H4 (cell line): ENCODE measurements at places on chromosomes 7 and 10. TPM values are rescaled to one million over a fixed set of nuclear protein-coding genes. Genes with fewer than 3 reads are reported as not detected.
A peak's percentile ranks its signal among the peaks of the same experiment; 100 is the strongest.

DNA sequence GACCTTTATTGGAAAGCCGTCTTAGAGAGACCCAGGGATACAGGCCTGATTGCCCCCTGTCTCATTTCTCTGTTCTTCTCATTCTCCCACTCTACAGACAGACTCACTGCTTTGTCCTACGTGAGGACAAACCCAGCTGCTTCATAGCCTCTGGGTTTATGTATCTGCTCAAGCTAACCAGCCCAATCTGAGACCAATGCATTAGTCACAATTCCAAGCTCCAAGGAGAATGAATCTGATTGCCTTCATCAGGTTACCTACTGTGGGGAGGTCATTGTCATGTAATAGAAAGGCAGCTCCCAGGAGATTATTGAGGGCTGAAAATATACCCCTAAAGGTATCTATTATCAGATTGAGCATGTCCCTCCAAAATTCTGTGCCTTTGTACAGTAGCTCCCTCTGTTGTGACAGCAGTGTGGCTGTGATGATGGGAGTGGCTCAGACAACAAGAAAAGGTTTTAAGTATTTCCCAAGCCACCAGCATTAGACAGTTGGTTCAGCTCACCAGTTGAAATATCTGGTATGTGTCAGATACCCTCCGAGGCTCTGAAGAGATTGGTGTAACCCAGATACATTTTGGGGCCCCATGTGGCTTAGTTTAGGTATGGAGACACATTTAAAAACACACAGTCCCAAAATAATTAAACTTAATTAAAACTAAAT is 123.1 kb upstream of the EEPD1 start:
- DNase-seq: no peak

GRCh38 chr10:111996103-111996502 is 187.5 kb downstream of the GPAM start:
- DNase-seq: no peak

The SVOPL gene
- total RNA-seq: not detected in 2 replicates

- no peak for DNase-seq
Measured at GRCh38 chr10:121526801-121527221, 71.4 kb downstream of the FGFR2 start.

GRCh38 chr7:33248671-33249070 is 119.3 kb downstream of the BBS9 start:
- no peak for DNase-seq

DNA sequence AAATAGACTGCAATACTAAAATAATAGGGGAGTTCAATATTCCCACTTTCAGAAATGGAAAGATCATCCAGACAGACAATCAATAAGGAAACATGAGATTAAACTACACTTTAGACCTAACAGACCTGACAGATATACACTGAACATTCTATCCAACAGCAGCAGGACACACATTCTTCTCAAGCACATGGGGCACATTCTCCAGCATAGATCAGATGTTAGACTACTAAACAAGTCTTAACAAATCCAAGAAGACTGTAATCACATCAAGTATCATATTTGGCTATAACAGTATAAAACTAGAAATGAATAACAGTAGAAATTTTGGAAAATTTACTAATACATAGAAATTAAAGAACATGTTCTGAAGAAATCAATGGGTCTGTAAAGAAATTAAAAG is 458.9 kb upstream of the ANKRD30A start:
- DNase-seq: no peak

DNA sequence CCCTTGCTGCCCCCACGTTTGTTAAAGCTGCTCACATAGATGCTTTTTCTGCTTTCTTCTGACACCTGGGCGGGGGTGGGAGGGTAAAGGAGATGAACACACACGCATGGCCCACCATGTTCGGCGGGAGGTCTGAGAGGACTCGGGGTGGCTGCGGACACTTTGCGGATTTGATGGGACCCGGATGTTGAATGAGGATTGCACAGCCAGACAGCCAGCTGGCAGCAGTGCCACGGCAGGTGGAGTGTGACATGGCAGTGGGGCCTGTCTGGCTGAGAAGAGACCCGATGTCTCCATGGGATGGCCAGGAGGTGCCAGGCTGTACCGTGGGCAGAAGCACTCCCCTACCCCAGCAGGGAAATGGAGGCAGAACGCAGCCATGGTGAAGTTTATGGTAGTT is 31.2 kb downstream of the PPP2R2D start:
- DNase-seq: no peak

The OR13A1 gene
- total RNA-seq: not detected in 2 replicates

- no peak for DNase-seq
Measured at GRCh38 chr7:111561654-111561903, 713 bp downstream of the IMMP2L start.

DNA sequence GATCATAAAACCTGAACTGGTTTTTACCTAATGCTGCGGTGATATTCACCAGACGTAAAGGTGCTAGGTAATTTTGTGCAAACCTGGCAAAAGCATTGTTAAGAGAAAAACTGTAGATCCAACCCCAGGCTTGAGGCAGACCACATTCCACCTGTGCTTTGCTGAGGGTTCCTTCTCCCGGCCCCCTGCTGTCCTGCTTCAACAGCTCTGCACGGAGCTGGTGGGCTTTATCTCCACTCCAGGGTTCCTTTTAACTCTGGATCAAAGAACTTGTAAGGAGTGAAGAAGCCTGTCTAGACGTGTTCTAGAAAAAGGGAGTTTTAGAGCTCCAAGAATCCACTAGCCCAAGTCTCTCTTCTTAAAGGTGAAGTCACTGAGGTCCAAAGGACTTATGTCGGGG is 87.5 kb upstream of the NMT2 start:
- DNase-seq: no peak

- no peak for DNase-seq
Measured at GRCh38 chr7:116148108-116148507, 62.2 kb upstream of the TES start.

The ANXA8 gene
- 0.17 and 0.55 TPM in 2 replicates for total RNA-seq

GRCh38 chr7:131636092-131636491 is 79.7 kb upstream of the PODXL start:
- no peak for DNase-seq

DNA sequence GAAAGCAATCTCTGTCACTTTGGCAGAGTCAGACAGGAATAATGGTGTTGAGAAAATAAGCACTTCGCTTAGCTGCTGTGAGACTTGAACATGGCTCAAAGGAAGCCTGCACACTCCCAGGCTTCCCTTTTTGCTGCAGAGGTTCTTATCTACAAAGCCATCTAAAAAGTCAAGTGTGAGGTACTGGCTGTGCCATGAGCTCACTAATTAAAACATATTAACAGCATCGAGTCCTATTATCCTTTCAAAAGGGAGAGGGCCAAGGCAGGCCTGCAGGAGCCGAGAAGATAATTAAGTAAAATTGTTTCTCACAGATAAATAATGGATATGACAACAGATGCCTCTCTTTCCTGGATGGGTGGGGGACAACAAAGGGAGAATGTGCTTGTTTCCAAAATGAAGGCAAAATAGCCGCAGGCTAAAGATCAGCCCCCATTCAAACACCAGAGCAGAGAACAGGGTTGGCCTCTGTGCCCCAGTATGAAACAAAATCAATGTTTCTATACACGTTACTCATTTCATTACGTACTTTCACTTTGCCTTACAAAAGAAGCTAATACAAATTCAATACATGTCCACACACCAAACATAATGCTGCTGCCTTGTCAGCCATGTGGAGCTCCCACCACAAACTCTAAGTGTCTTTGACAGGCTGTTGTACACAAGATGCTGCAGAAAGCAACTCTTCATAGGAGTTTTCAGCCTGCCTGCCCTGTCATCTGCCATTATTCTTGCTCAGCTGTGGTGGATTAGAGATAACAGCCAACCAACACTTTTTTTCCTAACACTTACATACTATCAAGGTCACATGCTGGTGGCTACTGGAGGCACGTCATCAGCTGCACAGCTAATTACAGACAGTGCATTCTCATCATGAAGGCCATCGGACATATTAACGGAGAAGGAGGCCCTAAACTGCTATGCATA is 55.3 kb downstream of the ELAPOR2 start:
- no peak for DNase-seq

The WASHC2A gene
- total RNA-seq: 12.8 and 13.8 TPM in 2 replicates

The FBXO24 gene
- 0.15 TPM in 1 of 2 replicates, not detected in the other for total RNA-seq

The INA gene
- total RNA-seq: not detected in 2 replicates

DNA sequence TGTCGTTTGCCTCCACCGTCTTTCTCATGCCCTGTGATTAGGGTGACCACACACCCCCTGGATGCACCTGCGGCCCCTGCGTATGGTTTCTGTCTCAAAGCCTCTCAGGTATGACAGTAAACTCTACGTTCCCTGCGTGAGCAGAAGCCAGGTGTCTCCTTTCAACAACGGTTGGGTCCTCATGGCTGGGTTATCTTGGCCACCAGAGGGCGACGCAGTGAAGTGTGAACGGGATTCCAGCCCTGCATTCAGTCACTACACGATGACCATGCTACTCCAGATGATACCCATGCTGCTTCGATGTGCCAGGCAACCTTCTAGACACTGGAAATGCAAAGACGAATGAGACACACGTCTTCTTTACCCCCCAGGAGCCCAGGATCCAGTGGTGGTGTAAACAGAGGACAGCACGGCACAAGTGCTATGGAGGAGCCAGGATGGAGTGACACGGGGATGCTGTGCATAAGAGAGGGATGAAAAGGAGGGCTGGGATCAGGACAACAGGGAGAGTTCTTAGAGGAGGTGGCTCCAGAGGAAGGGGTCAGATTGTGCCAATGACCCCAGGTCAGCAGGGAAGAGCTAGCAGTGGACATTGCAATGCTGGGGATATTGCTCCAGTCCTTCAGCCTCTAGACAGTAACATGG is 228.1 kb upstream of the PFKP start:
- peak; percentile 11 for DNase-seq

DNA sequence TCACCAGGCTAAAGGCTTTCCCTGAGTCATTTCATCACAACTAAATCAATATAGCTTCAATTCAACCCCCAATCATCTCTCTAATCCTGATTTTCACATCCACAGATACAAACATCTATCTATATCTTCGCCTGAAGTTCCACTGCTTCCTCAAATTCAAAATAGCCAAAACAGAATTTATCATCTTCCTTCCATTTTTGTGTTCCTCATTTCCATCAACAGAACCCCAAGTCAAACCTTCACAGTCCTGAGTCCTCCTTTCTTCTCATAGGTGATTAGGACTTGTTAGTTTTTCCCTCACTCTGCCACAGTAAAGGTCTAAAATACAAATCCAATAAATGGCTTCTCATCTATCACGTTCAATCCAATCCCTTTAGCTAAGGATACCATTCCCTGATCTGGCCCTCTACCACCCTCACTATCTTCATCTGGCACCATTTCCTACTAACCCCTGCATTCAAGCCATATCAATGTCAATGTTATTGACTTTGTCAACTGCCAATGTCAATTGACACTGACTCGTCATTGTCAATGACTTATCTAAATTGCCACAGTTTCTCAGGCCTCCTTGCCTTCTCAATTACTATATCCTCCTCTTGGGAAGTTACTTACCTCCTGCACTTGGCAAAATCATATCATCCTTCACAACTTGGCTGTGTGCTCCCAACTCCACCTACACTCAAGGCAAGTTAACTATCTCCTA is 2.6 kb downstream of the HYCC1 start:
- no peak for DNase-seq

DNA sequence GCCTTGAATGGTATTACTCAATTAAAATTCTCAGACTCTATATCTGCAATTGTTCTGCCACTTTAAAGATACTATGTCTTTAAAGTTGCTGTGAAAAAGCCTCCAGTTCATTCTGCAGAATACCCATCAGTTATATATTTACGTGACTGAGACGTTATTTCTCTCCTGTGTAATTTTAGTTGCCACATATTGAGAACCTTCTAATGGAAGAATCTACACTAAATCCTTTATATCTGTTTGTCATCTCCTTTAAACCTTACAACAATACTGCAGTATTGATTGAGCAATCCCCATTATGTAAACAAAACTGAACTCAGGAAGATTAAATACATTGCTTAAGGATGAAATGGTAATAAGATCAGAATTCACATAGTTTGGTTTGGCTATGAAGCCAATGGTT is 30.0 kb downstream of the GPR141 start:
- no peak for DNase-seq

The C10orf143 gene
- 1.3 and 2.2 TPM in 2 replicates for total RNA-seq

The CPVL gene
- 106 and 113 TPM in 2 replicates for total RNA-seq

The LRRC4 gene
- not detected in 2 replicates for total RNA-seq

- no peak for DNase-seq
Measured at GRCh38 chr7:2029211-2029905, 203.4 kb downstream of the MAD1L1 start.

The GPR85 gene
- total RNA-seq: 2.4 and 2.7 TPM in 2 replicates

The ZNF425 gene
- 0.88 and 1.7 TPM in 2 replicates for total RNA-seq

- no peak for DNase-seq
Measured at GRCh38 chr7:42432644-42433043, 195.6 kb upstream of the GLI3 start.

DNA sequence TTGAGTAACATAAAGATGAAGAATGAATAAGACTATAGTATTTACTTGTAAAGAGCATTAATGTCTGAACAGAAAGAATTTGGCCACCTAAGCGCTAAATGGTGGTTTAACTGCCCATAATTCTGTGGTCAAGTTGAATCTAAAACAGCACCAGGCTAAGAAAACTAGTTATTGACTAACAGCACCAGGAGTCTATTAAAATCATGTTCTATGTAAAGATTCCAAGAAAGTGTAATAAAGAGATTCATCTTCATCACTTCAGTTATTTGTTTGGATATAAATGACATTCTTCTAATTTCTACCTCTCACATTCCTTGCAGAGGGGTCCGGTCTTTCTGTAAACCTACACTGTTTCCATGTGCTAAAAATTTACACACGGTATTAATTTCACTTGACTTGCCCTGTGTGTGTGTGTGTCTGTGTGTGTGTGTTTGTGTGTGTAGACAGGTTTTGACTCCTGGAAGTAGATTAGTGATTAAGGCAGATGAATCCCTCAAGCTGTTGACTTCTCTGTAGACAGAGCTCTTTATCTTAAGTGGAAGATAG is 84.4 kb downstream of the KLF6 start:
- no peak for DNase-seq

DNA sequence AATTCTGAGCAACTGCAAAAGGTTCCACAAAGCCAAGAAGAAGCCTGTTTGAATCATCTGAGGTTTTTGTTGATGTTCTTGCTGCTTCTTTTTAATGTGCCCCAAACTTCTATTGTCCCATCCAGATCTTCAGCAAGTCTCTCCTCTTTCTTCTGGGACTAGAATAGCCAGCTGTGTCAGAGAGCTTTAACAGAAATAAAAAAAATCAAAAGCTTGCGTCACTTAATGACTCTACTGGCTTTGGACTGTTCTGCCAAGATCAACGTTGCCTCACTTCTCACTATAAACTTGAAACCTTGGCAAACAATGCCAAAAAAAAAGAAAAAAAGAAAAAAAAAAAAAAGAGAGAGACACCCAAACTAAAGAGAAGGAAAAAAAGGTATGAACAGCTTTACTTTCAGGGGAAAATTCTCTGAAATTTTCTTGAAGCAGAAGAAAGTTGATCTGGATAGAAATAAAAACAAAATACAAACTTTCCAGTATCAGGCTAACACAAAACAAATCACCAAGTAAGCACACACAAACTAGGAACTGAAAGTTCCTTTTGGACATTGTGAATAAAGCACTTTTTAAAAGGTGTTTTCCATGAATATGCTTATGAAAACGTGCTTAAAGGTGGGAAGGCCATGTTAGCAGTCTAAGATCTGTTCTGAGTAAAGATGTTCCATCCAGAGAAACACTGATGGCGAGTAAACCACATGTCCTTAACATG is 14.8 kb downstream of the USP54 start:
- DNase-seq: peak; percentile 65

- no peak for DNase-seq
Measured at GRCh38 chr7:43838201-43838658, 31.1 kb downstream of the MRPS24 start.
